CD4-positive, alpha-beta T cell (primary cell): ENCODE measurements at places on chromosomes 6 and 20.
A peak's percentile ranks its signal among the peaks of the same experiment; 100 is the strongest.

- no peak for DNase-seq
Observed at GRCh38 chr20:35283441-35284266, 918 bp downstream of the EIF6 start.

DNA sequence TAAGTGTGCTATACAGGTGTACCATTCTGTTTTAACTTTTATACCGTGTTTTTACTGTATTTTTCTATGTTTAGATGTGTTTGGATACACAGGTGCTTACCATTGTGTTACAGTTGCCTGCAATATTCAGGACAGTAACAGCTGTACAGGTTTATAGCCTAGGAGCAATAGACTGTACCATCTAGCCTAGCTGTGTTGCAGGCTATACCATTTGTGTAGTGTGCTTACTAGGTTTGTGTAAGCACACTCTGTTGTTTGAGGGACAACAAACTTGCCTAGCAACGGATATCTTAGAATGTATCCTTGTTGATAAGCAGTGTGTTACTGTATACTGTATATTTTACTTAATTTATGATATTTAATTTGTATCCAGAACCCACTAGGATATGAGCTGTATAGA lies 35.2 kb downstream of the ADGB start:
- no peak for DNase-seq

DNA sequence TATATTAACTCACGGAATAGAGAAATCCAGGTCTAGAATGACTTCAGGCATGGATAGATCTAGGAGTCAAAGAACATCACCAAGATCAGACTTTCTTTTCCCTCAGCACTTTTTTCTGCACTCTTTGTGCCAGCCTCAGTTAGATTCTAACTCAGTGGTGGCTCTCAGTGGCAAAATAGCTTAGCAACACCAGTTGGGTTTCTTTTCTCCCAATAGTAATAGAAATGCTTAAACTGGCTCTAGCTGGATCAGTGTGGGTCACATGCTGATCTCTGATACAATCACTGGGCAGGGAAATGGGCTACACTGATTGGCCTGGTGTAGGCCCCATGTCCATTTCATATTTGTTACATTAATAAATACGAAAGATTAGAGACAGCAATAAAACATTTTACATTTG lies 44.2 kb upstream of the ARFGEF2 start:
- DNase-seq, result no peak

- DNase-seq, result no peak
Observed at GRCh38 chr6:15553736-15554294, 109.0 kb downstream of the DTNBP1 start.

DNA sequence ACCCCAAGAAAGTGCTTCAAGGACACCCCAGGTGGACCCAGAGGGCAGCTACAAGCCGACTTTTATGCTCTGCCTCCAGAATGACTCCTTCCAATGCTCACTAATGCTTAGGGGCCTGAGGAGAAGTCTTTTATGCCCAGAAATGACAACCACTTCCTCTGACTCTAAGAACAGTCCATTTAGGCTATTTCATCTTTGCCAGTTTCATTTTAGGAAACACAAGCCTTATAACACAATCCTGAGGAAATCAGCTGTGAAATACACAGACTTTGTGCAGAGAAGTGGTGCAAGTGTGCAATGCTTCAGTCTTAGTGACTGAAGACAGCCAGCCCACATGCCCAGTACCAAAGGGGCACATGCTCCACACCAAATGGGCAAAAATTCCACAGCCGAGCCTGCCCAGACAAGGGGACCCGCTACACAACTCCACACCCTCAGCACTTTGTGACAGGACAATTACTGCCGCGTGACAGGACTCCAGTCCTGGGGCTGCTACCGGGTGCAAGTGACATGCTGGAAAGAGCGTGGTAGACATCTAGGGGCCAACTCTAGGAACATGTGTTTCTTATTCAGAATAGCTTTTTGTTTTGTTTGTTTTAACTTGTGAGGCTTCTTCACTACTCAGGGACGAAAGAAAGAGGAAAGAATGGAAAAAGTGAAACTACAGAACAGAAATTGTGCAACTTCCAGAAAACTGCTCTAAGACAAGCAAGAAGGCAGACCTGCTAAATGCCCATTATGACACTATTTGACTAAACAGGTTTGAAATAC lies 28.2 kb upstream of the PLAGL1 start:
- DNase-seq, result no peak

DNA sequence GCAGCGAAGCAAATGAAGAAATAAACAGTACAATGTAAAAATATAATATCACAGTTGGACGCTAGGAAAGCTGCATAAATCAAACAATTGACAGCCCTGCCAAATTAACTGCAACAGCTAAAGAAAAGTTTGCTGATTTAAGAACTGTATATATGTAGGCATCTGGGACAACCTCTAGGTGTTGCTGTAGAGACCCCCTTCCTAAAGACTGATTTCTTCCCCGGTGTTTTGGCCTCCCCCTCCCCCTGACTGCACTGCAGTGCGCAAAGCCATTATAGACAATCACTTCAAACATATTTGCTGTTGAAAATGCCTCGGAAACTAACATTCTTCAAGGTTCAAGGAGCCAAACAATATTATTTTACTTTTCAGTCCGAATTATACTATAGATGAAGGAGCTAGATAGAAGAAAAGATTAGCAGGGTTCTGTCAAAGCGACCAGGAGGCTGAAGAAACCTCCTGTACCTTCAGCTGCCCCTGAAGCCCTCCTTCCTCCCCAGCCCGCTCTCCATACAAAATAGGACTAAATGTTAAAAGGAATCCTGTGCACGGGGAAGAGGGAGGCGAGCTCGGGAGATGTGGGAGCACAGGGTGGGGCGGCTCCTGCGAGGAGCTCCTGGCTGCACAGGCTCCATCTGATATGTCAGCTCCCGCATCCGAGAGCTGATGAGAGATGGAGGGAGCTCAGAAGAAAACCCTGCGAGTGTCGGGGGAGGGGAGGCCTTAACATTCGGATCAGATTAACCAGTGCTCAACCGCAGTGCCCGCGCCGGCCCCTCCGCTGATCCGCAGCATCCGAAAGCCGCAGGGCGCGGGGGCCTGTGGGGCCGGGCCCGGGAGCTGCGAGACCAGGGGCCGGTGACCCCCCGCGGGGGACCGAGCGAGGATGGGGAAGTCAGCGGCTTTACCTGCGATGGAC lies 822 bp downstream of the ELOVL4 start:
- DNase-seq, result peak; percentile 8

DNA sequence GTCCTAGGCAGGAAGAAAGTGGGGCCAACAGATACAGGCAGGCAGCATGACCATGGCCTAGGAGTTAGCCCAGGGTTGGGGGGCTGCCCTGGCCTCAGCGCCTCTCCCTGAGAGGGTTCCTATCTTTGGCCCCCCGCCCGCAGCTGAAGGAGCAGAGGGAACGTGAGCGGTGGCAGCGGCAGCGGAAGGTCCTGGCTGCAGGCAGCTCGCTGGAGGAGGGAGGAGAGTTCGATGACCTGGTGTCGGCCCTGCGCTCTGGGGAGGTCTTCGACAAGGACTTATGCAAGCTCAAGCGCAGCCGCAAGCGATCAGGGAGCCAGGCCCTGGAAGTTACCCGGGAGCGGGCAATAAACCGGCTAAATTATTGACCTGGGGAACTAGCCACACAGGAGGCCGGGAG lies 32.6 kb downstream of the MOCS1 start:
- DNase-seq, result no peak

DNA sequence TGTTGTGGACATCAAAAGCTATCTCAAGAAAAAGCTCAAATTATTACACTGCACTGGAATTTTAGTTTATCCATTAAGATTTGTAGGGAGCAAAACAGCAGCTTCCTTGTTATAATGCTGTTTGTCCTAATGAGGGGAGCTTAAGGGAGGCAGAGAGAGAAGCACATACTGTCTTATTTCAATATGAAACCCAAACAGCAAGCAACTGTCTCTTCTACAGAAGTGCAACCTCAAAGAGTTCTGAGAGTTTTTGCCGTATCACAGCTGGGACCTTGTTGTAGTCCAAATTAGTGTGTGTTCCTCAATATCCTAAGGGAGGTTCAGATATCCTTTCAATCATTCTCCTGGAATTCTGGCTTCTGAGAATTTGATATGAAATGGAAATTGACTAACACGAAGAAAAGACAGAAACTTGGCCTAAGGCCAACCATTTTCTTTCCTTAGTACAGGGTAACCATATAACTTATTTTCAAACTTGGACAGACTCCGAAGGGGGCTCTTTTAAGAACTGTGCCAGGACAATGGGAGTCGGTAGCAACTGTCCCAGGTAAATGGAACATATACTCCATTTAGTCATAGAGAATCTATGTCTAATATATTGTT lies 149.3 kb upstream of the CCN2 start:
- no peak for DNase-seq

GRCh38 chr6:139439349-139439748 lies 64.9 kb upstream of the CITED2 start:
- no peak for DNase-seq

DNA sequence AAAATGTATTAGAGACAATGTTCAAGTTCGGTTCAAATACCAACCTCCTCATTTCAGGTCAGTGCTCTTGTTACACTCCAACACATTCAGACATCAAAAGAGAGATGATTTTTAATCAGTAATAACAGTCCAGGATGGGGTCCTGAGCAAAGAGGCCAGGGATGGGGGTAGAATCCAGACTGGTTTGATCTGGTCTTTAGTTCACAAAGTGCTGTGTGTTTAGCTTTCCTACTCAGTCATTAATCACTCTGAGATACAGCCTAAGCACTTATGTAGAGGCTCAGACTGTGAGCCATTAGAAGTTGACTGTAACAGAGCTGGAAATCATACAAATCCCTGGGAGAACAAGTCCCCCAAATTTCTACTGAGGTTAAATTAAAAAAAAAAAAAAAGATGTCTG lies 241.6 kb downstream of the PTPRK start:
- DNase-seq, result no peak

GRCh38 chr6:167005350-167006159 lies 6.4 kb downstream of the CEP43 start:
- DNase-seq, result no peak

GRCh38 chr6:20574355-20574754 lies 40.1 kb downstream of the CDKAL1 start:
- no peak for DNase-seq

- DNase-seq, result no peak
Observed at GRCh38 chr20:20225325-20226043, 142.4 kb upstream of the INSM1 start.

- no peak for DNase-seq
Observed at GRCh38 chr6:169164986-169165385, 88.7 kb downstream of the THBS2 start.

DNA sequence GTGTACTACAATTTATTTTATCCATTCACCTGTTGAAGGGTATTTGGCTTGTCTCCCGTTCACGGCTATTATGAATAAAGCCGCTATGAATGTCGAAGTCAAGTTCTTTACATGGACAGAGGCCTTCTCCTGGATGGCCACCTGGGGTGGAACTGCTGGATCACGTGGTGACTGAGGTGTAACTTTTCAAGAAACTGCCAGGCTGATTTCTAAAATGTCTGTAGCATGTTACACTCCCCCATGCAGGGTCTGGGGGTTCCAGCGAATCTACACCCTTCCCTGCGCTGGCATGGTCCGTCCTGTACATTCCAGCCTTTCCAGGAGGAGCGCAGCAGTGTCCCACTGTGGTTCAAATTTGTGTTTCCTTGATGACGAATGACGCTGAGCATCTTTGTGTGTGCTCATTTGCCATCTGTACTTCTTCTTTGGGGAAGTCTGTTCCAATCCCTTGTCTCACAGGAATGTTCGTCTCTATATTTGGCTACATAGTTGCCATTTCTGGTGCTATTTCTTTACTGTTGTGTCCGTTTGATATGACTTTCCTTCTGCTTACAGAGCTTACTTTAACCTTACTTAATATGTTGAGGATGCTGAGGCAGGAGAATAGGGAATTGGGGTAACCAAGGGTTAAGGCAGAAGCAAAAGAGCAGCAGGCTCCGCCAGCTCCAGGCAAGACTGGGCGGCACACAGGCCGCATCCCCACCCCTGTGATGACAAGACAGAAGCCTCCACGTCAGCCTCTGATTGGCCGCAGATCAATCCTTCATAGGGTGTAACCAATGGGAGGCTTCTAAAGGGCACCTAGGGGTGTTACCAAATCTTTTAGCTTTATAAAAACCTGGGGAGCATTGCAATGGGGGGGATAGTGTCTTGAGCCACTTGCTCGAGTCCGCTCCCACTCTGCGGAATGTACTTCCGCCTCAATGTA lies 106.6 kb downstream of the TAF4 start:
- DNase-seq, result no peak

DNA sequence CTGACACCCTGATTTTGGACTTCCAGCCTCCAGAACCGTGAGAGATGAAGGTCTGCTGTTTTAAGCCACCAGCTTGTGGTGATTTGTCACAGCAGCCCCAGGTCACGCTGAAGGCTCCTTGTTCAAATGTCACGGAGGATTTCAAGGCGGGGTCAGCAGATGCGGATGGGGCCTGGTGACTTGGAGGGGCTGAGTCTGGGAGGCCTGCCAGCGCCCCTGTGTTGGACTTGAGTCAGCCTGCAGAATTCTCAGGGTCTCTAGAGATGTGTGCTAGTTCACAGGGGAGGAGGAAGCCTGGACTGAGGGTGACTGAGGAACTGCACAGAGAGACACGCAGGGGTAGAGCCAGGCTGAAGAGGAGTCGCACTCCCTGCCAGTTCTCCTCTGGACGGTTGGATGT lies 19.5 kb upstream of the TAF4 start:
- no peak for DNase-seq

- DNase-seq, result no peak
Observed at GRCh38 chr6:13273202-13273930, 55.0 kb downstream of the TBC1D7 start.

GRCh38 chr6:108945681-108946159 lies 97.5 kb downstream of the ARMC2 start:
- no peak for DNase-seq

DNA sequence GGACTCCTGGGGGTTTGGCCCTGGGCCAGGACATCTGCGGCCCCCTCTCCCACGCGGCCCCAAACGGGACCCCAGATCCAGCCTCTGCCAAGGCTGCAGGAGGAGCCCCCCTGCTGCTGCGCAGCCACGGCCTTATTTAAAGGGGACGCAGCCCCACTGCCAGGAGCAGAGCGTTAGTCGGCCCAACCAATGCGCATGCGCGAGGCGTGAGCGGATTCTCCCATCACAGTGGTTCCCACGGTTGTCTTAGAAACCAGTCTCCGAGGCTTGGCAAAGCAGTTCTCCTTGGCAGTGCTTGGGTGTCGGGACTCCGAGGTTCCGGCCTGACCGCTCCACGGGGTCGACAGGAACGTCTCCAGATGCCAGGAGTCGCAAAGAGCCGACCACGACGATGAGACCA lies 288.3 kb upstream of the ZNF337 start:
- peak; percentile 39 for DNase-seq

- DNase-seq, result no peak
Observed at GRCh38 chr6:31528821-31529328, at the start of gene MCCD1. MCCD1 (plus strand) TSS chr6:31528962; CDS start chr6:31529015, 53 bp downstream.
